ENCODE measurements at places on chromosomes 13 and 19. TPM values are rescaled to one million over a fixed set of nuclear protein-coding genes. Genes with fewer than 3 reads are reported as not detected.

Gene ZNF724
- 9.2 TPM for total RNA-seq

Gene SHISA7
- total RNA-seq, result not detected

Gene EMP3
- 223 TPM for total RNA-seq

Gene NOTCH3
- 3.0 TPM for total RNA-seq

Gene C19orf18
- total RNA-seq, result not detected

Gene POSTN
- total RNA-seq, result 7.1 TPM

Gene ZNF528
- total RNA-seq, result 5.8 TPM

Gene CYP4F8
- total RNA-seq, result not detected

Gene HS6ST3
- total RNA-seq, result under 0.01 TPM

Gene FUT1
- total RNA-seq, result 0.17 TPM

All from bronchus fibroblast of lung (primary cell).